Common myeloid progenitor, CD34-positive (primary cell): ENCODE measurements at places on chromosomes 13 and 19.

DNA sequence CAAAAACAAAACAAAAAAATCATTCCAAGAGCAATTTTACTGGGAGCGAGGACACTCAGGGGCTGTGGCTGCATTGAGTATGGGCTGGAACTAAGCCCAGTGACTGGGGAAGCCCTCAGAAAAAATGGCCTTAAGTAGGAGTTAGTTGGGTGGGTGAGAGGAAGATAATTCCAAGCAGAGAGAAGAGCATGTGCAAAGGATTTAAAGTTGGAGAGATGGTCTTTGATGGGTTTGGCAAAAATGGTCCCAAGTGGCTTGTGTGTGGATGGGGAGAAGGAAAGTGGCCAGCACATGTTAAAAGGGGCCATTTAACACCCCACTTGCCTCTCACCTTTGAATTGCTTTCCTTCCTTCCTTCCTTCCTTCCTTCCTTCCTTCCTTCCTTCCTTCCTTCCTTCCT lies 6.7 kb upstream of the CYP4F22 start:
- H3K36me3 ChIP-seq: no peaks in the 10 kb centered on the region
- no peak for DNase-seq
- no peak overlapping the region for H3K27ac ChIP-seq
- no peak overlapping the region for H3K4me3 ChIP-seq
- no peaks in the 10 kb centered on the region for H3K27me3 ChIP-seq

GRCh38 chr13:60788156-60788829 lies 391.3 kb downstream of the TDRD3 start:
- H3K27me3 ChIP-seq: no peaks in the 10 kb centered on the region
- no peaks in the 10 kb centered on the region for H3K36me3 ChIP-seq
- H3K4me3 ChIP-seq: no peak overlapping the region
- DNase-seq: no peak
- no peak overlapping the region for H3K27ac ChIP-seq

- H3K27ac ChIP-seq: no peak overlapping the region
- H3K36me3 ChIP-seq: no peaks in the 10 kb centered on the region
- no peaks in the 10 kb centered on the region for H3K27me3 ChIP-seq
- no peaks in the 10 kb centered on the region for H3K4me1 ChIP-seq
- H3K4me3 ChIP-seq: no peak overlapping the region
- DNase-seq: no peak
Measured at GRCh38 chr13:73991884-73992283, 142.3 kb downstream of the KLF12 start.

- DNase-seq: peak; percentile 29
- peak overlapping the region; percentile 63 for H3K27ac ChIP-seq
- H3K36me3 ChIP-seq: no peaks in the 10 kb centered on the region
- peaks cover 8% of the 10 kb centered on the region for H3K4me1 ChIP-seq
Measured at GRCh38 chr13:67554746-67555452, 324.8 kb upstream of the PCDH9 start.

GRCh38 chr13:27269114-27269665 lies 1.4 kb upstream of the RASL11A start:
- peaks cover 2% of the 10 kb centered on the region for H3K27me3 ChIP-seq
- peaks cover 25% of the 10 kb centered on the region for H3K4me1 ChIP-seq
- no peak for DNase-seq
- H3K27ac ChIP-seq: no peak overlapping the region
- H3K4me3 ChIP-seq: no peak overlapping the region

GRCh38 chr13:42083138-42083770 lies 34.8 kb downstream of the DGKH start:
- H3K4me3 ChIP-seq: no peak overlapping the region
- no peak for DNase-seq
- no peaks in the 10 kb centered on the region for H3K27me3 ChIP-seq
- H3K4me1 ChIP-seq: no peaks in the 10 kb centered on the region

DNA sequence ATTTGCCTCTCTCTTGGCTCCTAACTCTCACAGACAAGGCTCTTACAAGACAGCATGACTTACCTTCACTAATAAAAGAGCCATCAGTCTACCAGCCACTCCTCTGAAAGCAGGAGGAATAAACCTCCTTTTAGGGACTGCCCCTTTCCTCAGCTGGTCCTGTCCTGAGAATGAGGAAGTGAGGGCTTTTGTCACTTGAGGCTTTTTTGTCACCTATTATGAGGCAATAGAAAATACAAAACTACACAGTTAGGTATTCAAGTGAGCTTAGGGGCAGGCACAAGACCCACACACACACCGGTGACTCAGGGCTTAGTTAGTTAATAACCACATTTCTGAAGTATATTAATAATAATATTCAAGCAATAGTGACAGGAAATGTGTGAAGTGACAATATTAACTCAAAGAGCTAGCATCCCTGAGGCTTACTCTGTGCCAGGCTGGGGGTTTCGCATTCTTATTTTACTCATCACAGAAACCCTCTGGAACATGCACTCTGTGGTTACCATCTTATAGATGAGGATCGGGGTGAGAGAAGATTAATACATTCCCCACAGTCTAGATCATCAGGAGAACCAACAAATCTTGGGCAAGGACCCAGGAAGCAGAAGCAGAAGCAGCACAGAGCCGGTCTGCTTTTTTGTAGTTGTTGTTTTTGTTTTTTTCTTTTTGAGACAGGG lies 379.9 kb downstream of the LIG4 start:
- H3K27me3 ChIP-seq: no peaks in the 10 kb centered on the region
- DNase-seq: no peak
- H3K4me3 ChIP-seq: no peak overlapping the region
- H3K27ac ChIP-seq: no peak overlapping the region
- no peaks in the 10 kb centered on the region for H3K36me3 ChIP-seq

GRCh38 chr13:25109341-25109740 lies 13.4 kb downstream of the PABPC3 start:
- H3K4me3 ChIP-seq: no peak overlapping the region
- peaks cover under 1% of the 10 kb centered on the region for H3K4me1 ChIP-seq
- no peaks in the 10 kb centered on the region for H3K36me3 ChIP-seq
- no peak for DNase-seq
- no peak overlapping the region for H3K27ac ChIP-seq
- peaks cover 5% of the 10 kb centered on the region for H3K27me3 ChIP-seq

- no peaks in the 10 kb centered on the region for H3K36me3 ChIP-seq
- no peak overlapping the region for H3K4me3 ChIP-seq
- DNase-seq: no peak
- peaks cover 2% of the 10 kb centered on the region for H3K27me3 ChIP-seq
- no peak overlapping the region for H3K27ac ChIP-seq
Measured at GRCh38 chr13:113663934-113664333, 3.1 kb upstream of the GRK1 start.

- peaks cover 35% of the 10 kb centered on the region for H3K36me3 ChIP-seq
- DNase-seq: no peak
- H3K4me1 ChIP-seq: peaks cover 11% of the 10 kb centered on the region
- H3K27me3 ChIP-seq: no peaks in the 10 kb centered on the region
Measured at GRCh38 chr13:49265822-49266221, 18.1 kb downstream of the CDADC1 start.

- no peak overlapping the region for H3K4me3 ChIP-seq
- H3K4me1 ChIP-seq: peaks cover 47% of the 10 kb centered on the region
- H3K27ac ChIP-seq: no peak overlapping the region
- H3K36me3 ChIP-seq: no peaks in the 10 kb centered on the region
- no peak for DNase-seq
Measured at GRCh38 chr13:99311137-99311536, 3.9 kb upstream of the GPR183 start.

GRCh38 chr19:3161453-3161852 lies 17.1 kb upstream of the S1PR4 start:
- DNase-seq: no peak
- no peaks in the 10 kb centered on the region for H3K27me3 ChIP-seq
- peak overlapping the region; percentile 57 for H3K27ac ChIP-seq
- H3K4me3 ChIP-seq: no peak overlapping the region
- H3K4me1 ChIP-seq: peaks cover 14% of the 10 kb centered on the region

DNA sequence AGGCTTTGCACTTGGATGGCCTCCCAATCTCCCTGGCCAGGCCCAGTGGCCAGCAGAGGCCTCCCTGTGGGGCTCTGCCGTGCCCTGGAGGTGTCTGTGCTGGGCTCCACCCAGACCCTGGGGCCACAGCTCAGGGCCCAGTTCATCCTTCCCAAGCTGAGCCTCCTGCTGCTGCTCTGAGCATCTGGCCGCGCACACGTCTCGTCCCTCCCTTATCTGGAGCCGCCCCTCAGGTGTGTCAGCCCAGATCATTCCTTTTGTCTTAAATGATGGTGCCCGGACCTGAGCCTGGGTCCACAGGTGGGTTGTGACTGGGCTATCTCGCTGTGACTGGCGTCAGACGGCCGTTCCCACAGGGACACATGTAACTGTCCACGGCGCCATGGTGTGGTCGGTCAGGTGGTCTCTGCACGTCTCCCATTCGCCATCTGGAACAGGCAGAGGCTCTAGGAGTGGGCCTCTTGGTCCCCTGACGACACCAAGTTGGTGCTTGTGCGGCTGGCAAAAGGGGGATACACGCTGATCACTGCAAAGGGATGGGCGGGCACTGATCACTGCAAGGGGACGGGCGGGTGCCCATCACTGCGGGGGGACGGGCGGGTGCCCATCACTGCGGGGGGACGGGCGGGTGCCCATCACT lies 14.3 kb upstream of the ZNF554 start:
- no peak overlapping the region for H3K27ac ChIP-seq
- H3K4me1 ChIP-seq: no peaks in the 10 kb centered on the region
- H3K36me3 ChIP-seq: peaks cover 92% of the 10 kb centered on the region
- H3K4me3 ChIP-seq: no peak overlapping the region
- H3K27me3 ChIP-seq: no peaks in the 10 kb centered on the region

DNA sequence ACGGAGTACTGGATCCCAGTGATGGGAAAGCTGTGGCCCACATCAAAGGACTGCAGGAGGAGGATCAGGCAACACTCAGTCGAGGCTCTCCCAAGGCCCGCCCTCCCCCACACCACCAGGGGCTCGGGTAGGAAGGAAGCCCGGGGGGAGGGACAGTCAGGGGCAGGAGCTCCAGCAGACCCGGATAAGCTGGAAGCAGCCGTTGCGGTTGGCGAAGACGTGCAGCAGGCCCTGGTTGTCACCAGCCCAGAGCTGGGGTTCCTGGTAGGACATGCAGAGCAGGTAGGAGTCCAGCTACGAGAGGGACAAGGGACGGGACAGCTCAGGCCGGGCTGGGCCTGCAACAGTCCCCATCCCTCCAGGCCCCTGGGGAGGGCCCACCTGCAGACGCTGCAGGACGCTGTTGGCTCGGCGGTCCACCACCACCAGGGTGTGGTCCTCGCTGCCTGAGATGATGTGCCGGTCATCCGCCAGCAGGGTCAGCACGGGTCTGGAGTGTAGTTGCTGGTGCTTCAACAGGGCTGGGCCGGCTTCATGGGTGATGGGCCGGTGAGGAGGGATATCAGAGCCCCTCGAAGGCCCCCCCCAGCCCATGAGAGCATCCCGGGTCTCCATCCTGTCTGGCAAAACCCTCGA lies 1.9 kb downstream of the GNG14 start:
- peak overlapping the region; percentile 67 for H3K4me3 ChIP-seq
- H3K4me1 ChIP-seq: no peaks in the 10 kb centered on the region
- H3K36me3 ChIP-seq: peaks cover 12% of the 10 kb centered on the region
- H3K27me3 ChIP-seq: no peaks in the 10 kb centered on the region
- peak; percentile 47 for DNase-seq
- H3K27ac ChIP-seq: no peak overlapping the region

DNA sequence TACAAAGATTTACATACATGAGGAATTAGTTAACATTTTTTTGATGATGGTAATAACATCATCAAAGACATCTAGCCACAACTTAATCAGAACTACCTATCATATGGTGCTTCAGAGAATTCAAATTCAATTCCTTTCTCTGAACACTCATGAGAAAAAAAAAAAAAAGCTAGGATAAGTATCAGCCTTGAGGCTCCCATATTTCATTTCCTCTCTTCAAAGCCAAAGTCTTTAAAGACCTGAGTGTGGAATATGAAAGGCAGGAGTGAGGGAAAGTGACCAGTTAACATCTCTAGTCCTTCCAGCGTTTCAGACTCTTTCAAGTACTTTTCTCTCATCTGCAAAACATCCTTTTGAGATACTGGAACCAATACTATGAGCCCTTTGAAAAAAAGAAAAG lies 137.5 kb downstream of the DCLK1 start:
- DNase-seq: no peak
- peaks cover 3% of the 10 kb centered on the region for H3K27me3 ChIP-seq
- no peak overlapping the region for H3K27ac ChIP-seq
- H3K4me1 ChIP-seq: no peaks in the 10 kb centered on the region

DNA sequence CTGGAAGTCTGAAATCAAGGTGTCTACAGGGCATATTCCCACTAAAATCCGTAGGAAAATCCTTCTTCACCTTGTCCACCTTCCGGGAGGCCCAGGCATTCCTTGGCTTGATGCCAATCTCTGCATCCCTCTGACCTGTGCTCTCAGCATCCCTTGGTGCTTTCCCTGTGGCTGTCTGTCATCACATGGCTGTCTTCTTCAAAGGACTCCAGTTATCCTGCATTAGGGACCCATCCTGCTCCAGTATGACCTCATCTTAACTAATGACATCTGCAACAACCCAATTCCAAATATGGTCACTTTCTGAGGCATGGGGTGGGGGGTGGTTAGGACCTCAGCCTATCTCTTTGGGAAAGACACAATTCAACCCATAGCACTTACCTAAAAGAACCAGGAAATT lies 423.8 kb downstream of the IRS2 start:
- no peaks in the 10 kb centered on the region for H3K27me3 ChIP-seq
- H3K27ac ChIP-seq: no peak overlapping the region
- H3K36me3 ChIP-seq: no peaks in the 10 kb centered on the region
- no peak overlapping the region for H3K4me3 ChIP-seq
- DNase-seq: no peak
- H3K4me1 ChIP-seq: no peaks in the 10 kb centered on the region

- H3K4me1 ChIP-seq: no peaks in the 10 kb centered on the region
- no peak for DNase-seq
- H3K27ac ChIP-seq: no peak overlapping the region
- H3K4me3 ChIP-seq: no peak overlapping the region
- no peaks in the 10 kb centered on the region for H3K27me3 ChIP-seq
Measured at GRCh38 chr13:38657191-38657590, 29.7 kb upstream of the FREM2 start.

DNA sequence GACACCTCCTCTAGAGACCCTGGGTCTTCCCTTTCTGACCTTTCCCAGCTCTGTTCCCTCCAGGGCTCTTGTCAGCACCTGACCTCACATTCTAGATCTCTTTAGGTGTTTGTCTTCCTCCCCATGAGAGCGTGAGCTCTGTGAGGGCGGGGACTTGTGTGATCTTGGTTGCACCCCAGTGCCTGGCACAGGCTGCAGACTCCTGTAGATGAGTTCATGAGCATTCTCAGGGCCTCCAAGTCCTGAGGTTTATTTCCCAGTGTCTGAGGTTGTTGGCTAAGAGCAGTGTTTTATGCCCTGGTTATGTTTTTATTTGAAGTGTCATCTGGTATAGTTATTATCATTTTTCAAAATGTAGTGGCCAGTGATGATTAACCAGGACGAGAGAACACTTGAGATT lies 596 bp downstream of the CEACAM4 start:
- peak overlapping the region; percentile 15 for H3K27ac ChIP-seq
- no peak overlapping the region for H3K4me3 ChIP-seq
- DNase-seq: no peak
- peaks cover 13% of the 10 kb centered on the region for H3K4me1 ChIP-seq
- H3K27me3 ChIP-seq: no peaks in the 10 kb centered on the region
- peaks cover 4% of the 10 kb centered on the region for H3K36me3 ChIP-seq

- H3K27ac ChIP-seq: peak within 1 kb of the TSS; percentile 81
- H3K27me3 ChIP-seq: no peaks in the 10 kb centered on the region
- DNase-seq: peak; percentile 88
- H3K36me3 ChIP-seq: peaks cover 2% of the 10 kb centered on the region
Measured at GRCh38 chr19:19404879-19405860, at the start of gene GATAD2A. GATAD2A (plus strand) TSS chr19:19405675; CDS start chr19:19465346, 59,671 bp downstream.
